Fibroblast of pulmonary artery (primary cell): ENCODE measurements at places on chromosomes 16 and 17.

- no peak for DNase-seq
These were observed 2.6 kb downstream of the RIPOR1 start for GRCh38 chr16:67531247-67531646.

DNA sequence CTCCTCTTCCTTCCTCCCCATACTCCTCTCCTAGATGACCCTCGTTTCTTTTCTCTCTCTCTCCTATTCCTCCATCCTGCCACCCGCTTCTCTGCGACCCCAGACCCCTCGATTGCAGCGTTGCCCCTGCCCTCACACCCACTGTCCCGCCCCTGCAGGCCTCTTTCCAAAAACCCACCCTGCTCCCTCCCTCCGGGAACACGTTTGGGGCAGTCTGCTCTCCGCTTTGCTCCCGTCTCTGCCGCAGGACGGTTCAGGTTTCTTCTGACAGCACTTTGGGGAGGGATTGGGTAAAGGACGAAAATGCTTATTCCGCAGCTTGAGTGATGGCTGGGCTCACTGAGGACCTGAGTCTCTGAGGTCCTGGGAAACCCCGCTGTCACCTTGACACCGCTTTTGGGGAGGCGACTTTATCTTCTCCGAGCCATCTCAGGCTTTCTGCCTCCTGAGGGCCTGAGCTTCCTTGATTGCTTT, 690 bp downstream of the NDE1 start:
- DNase-seq, result peak; percentile 14

- no peak for DNase-seq
These were observed 9.6 kb upstream of the FBF1 start for GRCh38 chr17:75950421-75950820.

- peak; percentile 98 for DNase-seq
These were observed 283.1 kb downstream of the SEC14L1 start for GRCh38 chr17:77423589-77424451.

DNA sequence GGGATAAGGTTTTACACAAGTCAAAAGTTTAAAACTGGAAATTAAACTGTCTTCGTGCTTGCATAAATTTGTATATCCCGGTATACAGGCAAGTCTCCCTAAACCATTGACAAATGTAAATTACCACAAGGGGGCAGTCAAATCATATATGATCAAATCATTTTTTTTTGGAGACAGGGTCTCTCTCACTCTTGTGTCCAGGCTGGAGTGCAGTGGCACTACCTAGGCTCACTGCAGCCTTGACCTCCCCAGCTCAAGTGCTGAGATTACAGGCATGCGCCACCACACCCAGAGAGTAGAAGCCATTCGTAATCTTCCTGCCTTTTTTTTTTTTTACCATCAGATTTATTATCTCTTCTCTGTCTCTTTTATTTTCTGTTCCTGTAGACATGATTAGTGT, 18.5 kb downstream of the TOP2A start:
- DNase-seq, result peak; percentile 80

GRCh38 chr17:45939395-45939794, 45.0 kb downstream of the MAPT start:
- no peak for DNase-seq

- no peak for DNase-seq
These were observed 939 bp downstream of the MYH8 start for GRCh38 chr17:10420811-10421210.

DNA sequence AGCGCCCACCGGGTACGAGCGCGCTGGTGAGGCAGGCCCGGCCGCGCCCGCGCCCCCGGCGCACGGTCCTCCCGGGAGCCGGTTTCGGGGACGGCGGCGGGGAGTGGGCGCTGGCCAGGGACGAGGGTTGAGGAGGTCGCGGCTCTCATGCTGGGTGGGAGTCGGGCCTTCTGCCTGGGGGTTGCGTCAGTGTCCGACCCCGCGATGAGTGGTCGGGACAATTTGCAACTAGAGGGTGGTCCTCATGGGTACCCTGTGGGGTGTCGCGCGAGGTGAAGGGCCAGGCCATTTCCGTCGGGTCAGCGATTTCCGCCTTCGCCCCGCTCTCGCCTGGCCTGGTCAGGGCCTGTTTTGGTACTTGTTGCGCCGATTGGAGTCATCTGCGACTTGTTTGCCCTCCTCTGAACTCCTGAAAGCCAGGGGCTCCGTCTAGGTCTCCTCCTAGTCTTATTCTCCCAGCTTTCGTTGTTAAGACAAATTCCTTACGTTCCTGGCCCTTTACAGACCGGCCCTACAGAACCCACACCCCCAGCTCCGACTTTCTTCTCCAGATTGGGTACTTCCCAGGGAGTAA, 14.9 kb downstream of the NAA60 start:
- peak; percentile 50 for DNase-seq
